Spleen (tissue), 13 donors: ENCODE measurements at places on chromosomes 6 and 20. TPM values are rescaled to one million over a fixed set of nuclear protein-coding genes. Genes with fewer than 3 reads are reported as not detected.

Gene PCSK2
- 0.17 TPM for total RNA-seq

- H3K36me3 ChIP-seq, result no peaks in the 10 kb centered on the region
- H3K4me3 ChIP-seq, result no peak overlapping the region
- H3K27ac ChIP-seq, result no peak overlapping the region
- DNase-seq, result no peak
Measured at GRCh38 chr6:92364948-92365541, 1054.3 kb downstream of the EPHA7 start.

GRCh38 chr6:113120582-113121285, 736.4 kb upstream of the MARCKS start:
- H3K36me3 ChIP-seq, result no peaks in the 10 kb centered on the region

Gene FERMT1
- total RNA-seq, result 0.34 TPM

GRCh38 chr6:33738153-33738552, 8.6 kb downstream of the IP6K3 start:
- H3K27me3 ChIP-seq, result no peaks in the 10 kb centered on the region
- H3K4me3 ChIP-seq, result no peak overlapping the region
- H3K36me3 ChIP-seq, result peaks cover 3% of the 10 kb centered on the region
- no peak overlapping the region for H3K27ac ChIP-seq
- peaks cover 26% of the 10 kb centered on the region for H3K4me1 ChIP-seq

Gene PPP1R16B
- 66.0 TPM for total RNA-seq

Gene DZANK1
- total RNA-seq, result 1.7 TPM

DNA sequence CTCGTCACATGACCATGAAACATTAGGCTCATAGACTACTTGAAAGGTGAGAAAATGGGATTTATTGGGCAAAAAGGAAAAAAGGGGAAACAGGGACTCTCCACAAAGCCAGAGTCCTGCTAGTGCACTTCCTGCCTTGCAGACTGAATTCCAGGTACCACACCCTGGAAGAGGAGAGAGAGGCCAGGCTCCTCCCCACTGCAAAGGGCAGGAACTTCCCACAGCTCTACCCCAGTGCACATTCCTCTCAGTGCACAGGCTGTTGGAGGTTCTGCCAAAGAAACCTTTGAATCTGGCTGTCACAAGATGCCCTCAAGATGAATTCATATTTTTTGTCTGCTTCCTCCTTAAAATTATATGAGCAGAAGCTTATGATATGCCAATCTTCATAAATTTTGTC, 920.4 kb upstream of the GJE1 start:
- no peaks in the 10 kb centered on the region for H3K36me3 ChIP-seq
- no peak for DNase-seq
- no peaks in the 10 kb centered on the region for H3K4me1 ChIP-seq
- H3K4me3 ChIP-seq, result no peak overlapping the region

Gene PTCRA
- 6.8 TPM for total RNA-seq

Gene C6orf15
- not detected for total RNA-seq

DNA sequence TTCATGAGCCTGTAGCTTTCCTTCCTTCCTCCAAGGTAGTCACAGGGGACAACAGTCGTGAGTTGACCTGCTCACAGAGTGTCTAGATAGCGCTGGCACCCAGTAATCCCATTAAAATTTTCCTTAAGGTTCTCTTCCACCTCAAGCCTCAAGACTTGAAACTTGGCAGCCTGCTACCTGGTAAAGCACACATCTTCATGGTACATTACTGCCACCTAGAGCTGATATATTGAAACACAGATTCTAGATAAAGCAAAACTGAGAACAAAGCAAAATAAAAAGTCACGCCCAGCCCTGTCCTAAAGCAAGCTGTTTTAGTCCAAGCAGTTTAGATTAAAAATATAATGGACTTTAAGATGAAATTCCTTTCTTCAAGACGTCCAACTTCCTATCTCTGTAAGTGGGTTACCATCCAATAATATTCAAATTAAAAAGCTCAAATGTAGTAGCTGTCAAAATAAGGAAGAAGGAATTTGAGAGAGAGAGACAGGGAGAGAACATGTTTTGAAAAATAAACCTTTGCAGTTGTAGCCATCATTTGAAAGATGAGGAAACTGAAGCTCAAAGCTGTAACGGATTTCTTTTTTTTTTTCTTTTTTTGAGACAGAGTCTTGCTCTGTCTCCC, 50.7 kb upstream of the CD83 start:
- no peak overlapping the region for H3K4me3 ChIP-seq
- no peak for DNase-seq
- H3K4me1 ChIP-seq, result peaks cover 5% of the 10 kb centered on the region
- H3K27me3 ChIP-seq, result no peaks in the 10 kb centered on the region

DNA sequence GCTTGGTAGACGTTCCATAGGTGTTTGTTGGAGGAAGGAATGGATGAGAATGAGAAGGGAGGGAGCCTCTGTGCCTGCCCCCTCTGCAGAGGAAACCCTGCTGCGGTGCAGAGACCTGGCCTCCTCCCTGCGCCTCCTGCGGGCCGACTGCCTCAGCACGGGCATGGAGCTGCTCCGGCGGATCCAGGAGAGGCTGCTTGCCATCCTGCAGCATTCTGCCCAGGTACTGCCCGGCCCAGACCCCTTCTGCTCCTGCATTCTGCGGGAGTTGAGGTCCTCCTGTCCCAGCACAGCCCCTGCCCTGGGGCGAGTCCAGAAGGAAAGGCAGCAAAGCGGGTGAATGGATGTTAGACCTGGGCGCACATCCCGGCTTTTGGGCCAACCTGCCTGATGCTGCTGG, 6.1 kb downstream of the DNPH1 start:
- H3K27ac ChIP-seq, result peak overlapping the region; percentile 86
- peaks cover 66% of the 10 kb centered on the region for H3K36me3 ChIP-seq
- H3K4me1 ChIP-seq, result peaks cover 22% of the 10 kb centered on the region
- no peaks in the 10 kb centered on the region for H3K27me3 ChIP-seq
- H3K4me3 ChIP-seq, result no peak overlapping the region

Gene GMNN
- 32.3 TPM for total RNA-seq

DNA sequence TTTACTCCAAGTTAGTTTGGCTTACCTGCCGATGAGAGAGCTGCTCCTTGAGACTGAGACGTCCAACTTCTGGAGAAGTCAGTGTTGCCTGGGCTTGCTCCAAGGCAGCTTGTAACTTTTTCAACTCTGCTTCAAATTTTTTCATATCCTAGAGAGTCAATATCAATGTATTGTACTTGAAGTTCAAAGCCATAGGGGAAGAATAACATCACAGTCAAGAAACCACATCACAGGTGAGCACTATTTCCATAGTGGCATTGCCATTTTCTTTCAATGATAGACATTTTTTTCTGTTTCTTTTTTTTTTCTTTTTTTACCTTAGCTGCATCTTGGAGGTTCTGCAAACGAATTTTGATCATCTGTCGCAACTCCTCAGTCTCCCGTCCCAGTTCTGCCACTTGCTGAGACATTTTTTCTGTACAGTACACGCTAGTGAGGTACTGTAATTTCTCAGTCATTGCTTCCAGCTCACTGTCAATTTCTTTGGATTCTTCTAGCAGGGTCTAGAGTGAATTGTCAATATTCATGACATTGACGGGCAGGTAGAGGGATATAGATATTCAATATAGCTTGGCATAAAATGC, 326.7 kb downstream of the SYNE1 start:
- H3K27me3 ChIP-seq, result no peaks in the 10 kb centered on the region
- peaks cover 6% of the 10 kb centered on the region for H3K4me1 ChIP-seq
- no peak for DNase-seq
- no peak overlapping the region for H3K4me3 ChIP-seq

DNA sequence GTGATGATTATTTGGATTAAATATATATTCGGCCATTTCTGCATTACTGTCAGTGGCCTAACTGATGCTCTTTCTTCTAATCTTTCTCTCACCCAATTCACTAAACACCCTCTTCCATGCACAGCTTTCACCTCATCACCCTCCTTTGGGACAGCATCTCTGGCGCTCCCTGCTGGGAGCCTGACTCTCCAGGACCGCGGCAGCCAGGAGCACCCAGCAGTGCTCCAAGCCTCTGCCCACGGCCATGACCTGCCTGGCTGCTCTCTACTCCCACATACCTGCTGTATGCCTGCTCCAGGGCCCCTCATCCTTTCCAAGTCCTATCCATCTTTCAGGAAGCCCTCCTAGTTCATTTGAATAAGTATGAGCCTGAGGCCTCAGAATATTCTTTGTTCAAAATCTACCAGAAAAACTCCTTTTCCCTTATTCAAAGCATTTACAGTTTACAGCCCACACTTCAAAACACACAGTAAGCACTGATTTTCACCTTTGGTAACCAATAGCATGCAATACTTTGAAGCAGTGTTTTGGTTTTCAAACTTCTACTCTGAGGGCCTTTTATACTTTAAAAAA, 15.2 kb downstream of the CTCFL start:
- H3K27ac ChIP-seq, result no peak overlapping the region
- H3K4me3 ChIP-seq, result no peak overlapping the region
- H3K36me3 ChIP-seq, result no peaks in the 10 kb centered on the region
- no peak for DNase-seq
- H3K4me1 ChIP-seq, result peaks cover 3% of the 10 kb centered on the region

GRCh38 chr6:159217595-159218275, 48.5 kb downstream of the FNDC1 start:
- H3K27ac ChIP-seq, result no peak overlapping the region
- peaks cover 32% of the 10 kb centered on the region for H3K27me3 ChIP-seq
- H3K4me1 ChIP-seq, result no peaks in the 10 kb centered on the region
- H3K36me3 ChIP-seq, result no peaks in the 10 kb centered on the region
- DNase-seq, result no peak
- no peak overlapping the region for H3K4me3 ChIP-seq

Gene RCAN2
- total RNA-seq, result 6.4 TPM

DNA sequence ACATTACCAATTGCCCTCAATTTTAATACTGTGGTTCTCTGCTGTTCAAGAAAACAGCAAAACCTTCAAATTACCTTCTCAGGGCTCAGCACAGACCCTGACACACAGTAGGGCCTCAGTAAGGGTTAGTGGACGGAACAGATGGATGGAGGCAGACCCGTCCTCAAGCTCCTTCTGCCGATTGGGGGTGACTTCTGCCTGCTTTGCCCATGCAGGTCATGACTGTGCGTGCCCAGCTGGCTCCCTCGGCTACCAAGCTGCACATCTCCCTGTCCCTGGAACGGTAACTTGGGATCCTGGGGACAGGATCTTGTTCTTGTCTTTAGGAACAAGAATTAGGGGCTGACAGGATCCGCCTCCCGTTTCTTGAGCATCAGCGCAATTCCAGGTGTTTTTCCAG, 9.8 kb upstream of the BPIFB4 start:
- H3K36me3 ChIP-seq, result no peaks in the 10 kb centered on the region
- H3K27me3 ChIP-seq, result no peaks in the 10 kb centered on the region
- DNase-seq, result peak; percentile 43
- no peak overlapping the region for H3K4me3 ChIP-seq
- H3K27ac ChIP-seq, result no peak overlapping the region

DNA sequence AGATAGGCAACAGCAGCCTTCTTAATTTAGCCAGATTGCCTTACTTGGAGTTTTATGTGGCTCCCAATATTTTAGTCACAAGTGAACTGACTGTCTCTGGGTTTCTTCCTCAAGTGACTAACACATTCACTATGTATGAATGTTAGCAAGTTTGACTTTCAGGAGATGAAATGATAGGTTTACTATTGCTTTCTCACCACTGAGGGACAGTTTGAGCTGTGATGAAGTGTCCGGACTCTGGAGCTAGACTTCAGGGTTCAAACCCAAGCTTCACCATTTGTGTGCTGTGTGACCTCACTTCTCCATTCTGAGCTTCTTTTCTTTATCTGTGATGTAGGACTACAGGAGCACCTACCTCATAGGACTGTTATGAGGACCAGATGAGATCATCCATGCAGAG, 8.2 kb downstream of the DHX35 start:
- H3K27ac ChIP-seq, result no peak overlapping the region
- no peaks in the 10 kb centered on the region for H3K4me1 ChIP-seq
- H3K36me3 ChIP-seq, result no peaks in the 10 kb centered on the region
- no peaks in the 10 kb centered on the region for H3K27me3 ChIP-seq
- DNase-seq, result no peak
- H3K4me3 ChIP-seq, result no peak overlapping the region

- no peaks in the 10 kb centered on the region for H3K4me1 ChIP-seq
- no peak overlapping the region for H3K4me3 ChIP-seq
- DNase-seq, result no peak
Measured at GRCh38 chr20:60036346-60036745, 78.1 kb downstream of the CDH26 start.

- no peak overlapping the region for H3K27ac ChIP-seq
- H3K27me3 ChIP-seq, result no peaks in the 10 kb centered on the region
- no peaks in the 10 kb centered on the region for H3K4me1 ChIP-seq
Measured at GRCh38 chr20:24909086-24909780, 39.8 kb upstream of the CST7 start.

DNA sequence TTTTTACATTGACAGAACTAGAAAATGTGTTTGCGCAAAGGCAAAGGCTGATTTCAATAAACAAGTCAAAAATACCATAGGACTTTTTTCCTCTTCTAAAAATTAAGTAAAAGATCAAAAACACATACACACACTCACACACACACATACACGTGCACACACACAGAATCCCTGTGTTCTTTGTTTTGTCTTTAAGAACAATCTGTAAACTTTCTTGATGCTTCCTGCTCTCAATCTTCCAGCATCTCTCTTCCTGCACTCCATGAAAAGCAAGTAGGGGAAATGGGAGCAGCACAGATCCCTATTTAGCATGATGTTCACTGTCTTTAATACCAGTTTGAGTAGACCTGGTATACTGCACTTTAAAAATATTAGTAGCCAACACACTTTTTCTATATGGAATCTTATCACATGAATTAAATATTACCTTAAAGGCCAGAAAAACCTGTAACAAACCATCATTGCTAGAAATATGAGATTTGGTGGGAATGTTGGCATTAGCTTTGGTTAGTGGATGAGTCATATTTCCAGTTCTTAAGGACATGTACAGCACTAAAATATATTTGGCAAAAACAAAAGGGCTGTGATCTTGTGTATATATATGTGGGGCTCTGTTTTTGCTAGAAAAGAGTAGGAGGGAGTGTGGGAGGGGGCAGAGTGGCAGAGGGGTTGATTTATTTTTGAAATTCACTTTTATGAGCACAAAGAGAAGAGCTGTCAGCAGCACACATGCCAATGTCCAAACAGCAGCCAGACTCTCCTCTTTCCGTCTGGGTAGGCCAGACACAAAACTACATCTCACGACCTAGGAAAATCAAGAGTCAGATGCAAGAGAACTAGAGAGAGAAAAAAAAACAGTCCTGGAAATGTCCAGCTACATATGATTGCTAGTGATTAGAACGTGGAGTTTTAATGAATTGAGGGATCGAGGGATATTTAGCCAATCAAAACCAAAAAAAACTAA, 4.6 kb downstream of the PTPRK start:
- no peak overlapping the region for H3K4me3 ChIP-seq
- peaks cover 14% of the 10 kb centered on the region for H3K27me3 ChIP-seq
- no peak overlapping the region for H3K27ac ChIP-seq
- DNase-seq, result no peak
- H3K36me3 ChIP-seq, result no peaks in the 10 kb centered on the region

Gene LRRC73
- total RNA-seq, result 1.3 TPM

DNA sequence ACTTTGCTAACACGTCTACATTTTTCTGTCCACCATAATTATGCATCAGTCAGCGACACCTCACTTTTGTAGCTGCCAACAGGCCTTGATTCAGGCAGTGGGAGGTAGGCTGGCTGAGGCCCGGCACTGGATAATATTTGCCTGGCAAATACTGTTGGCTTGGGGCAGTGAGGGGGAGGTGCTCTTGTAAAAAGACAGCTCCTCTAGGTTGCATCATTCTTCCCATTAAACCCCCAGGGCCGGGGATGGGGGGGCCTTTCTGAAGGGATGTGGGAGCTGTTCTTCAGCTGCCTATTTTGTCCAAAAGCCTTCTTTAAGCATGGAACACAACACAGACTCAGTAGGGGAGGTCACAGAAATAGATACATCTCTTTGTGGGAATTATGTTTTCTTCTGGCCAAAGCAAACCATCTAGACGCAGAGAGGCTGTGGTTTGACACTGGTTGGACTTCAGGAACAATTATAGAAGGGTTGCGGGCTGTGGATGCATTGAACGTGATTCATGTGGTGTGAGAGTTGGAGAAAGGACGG, 338.3 kb upstream of the NT5E start:
- H3K36me3 ChIP-seq, result no peaks in the 10 kb centered on the region
- H3K27ac ChIP-seq, result no peak overlapping the region
- no peak overlapping the region for H3K4me3 ChIP-seq
- no peaks in the 10 kb centered on the region for H3K27me3 ChIP-seq
- H3K4me1 ChIP-seq, result no peaks in the 10 kb centered on the region
